ENCODE measurements at places on chromosomes 1 and 21.

DNA sequence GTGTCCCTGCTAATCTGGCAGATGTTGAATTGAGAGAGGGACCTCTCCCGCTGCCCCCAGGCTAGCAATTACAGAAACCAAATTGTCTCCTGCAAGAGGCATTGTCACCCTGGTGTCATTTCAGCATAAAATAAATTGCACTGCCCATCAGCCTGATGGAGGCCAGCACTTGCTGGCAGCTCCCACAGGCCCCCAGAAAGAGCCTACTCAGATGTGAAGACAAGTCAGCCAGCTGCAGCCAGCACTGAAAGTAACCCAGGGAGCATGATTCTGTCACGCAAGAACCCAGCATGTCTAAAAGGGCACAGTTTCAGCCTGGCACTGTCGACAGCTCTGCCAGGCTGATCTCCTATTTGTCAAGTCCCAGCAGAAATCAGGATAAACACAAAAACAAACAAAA lies 110.3 kb upstream of the CTTNBP2NL start:
- no peak for DNase-seq

DNA sequence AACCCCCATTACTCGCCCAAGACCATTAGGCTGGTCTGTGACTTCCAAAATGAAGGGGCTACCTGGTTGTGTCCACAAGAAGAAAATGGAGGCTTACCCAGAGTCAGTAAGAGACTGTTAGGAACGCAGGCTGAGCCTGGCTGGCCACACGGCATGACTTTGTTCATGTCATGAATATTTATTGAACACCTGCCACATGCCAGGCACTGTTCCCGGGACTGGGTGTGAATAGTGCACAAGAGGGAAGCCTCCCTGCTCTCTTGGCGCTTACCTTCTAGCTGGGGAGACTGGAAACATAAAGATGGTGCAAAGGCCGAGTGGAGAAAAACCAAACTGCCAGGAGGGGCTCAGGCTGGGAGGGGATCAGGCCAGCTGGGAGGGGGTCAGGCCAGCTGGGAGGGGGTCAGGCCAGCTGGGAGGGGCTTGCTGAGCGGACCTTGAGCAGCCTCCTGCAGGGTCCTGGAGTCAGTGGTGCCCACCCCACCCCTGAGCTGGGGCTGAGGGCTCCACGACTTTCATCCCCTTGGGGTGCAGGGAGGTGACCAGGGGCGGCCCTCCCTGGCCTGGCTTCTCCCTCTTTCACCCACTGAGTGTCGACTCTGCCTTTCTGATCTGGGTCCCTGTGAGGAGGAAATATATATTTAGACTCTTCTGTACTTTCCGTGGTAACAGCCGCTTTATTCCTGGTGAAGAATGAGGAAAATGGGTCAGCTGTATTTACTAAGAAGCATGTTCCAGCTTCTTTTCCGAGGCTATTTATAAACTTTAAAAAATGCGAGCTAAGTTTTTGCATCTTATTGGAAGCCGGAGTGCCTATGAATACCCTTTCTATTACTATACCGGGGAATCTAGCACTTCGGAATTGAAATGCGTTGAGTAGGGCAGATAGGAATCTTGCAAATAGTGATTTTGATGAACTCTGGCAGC lies 139.0 kb downstream of the CAMTA1 start:
- DNase-seq, result no peak

- DNase-seq, result no peak
Measured at GRCh38 chr1:213083112-213083445, 32.0 kb downstream of the RPS6KC1 start.

DNA sequence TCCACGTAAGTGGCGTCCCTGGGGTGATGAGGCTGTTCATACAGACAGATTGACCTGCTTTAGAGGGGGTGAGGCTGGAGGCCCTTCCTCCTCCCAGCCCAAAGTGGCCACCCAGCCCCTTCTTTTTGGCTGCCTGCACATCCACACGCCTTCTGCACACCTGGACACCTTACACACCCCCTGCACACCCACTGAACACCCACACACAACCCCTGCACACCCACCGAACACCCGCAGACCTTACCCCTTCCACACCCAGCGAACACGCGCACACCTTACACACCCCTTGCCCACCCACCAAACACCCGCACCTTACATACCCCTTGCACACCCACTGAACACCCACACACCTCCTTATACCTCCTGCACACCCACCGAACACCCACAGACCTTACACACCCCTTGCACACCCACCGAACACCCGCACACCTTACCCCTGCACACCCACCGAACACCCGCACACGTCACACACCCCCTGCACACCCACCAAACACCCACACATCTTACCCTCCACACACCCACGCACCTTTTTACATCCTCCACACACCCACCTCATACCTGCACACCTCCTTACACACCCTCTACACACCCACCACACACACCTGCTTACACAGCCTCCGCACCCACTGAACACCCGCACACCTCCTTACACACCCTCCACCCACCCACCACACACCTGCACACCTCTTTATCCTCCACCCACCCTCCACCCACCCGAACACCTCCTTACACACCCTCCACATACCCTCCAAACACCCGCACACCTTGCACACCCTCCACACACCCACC lies 37.7 kb downstream of the COQ8A start:
- no peak for DNase-seq

DNA sequence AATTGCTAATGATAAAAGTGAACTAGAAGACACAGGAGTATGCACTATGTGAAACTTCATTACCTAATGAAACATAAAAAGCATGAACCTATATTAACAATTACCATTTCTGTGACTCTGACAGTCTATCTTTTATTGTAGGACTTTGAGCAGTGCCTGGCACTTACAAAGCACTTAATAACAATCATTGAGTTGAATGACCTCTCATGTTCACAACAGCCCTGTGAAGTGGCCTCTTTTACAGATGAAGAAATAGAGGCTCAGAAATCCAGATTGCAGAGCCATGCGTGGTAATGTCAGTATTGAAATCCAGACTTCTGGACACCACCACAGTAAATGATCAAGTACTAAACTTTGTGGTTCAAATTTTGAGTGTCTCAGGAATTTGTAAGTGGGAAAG lies 326.4 kb downstream of the NTNG1 start:
- DNase-seq, result no peak

GRCh38 chr1:247184254-247184653 lies 12.4 kb upstream of the ZNF124 start:
- no peak for DNase-seq

- no peak for DNase-seq
Measured at GRCh38 chr21:45111703-45112102, 37.3 kb downstream of the ADARB1 start.

DNA sequence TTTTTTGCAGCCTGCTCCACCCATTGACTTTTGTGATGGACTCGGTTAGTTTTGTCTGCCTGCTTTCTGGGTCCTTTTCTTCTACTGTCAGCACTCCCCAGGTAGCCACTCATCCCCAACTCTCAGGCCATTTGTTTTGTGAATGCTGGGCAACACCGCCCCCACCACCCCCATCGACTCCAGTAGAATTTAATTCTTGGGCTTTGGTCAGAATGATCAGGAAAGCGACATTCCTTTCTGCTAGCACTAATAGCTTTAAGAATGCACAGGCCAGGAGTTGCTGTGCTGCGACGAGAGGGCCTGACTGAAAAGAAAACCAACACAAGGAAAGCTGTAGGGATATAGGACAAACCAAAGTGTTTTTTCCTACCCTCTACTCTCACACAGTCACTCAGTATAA lies 144.4 kb downstream of the CDC7 start:
- DNase-seq, result no peak

GRCh38 chr1:199794105-199794863 lies 233.2 kb upstream of the NR5A2 start:
- DNase-seq, result no peak

GRCh38 chr1:61097722-61098121 lies 15.4 kb downstream of the NFIA start:
- DNase-seq, result no peak

GRCh38 chr1:25771221-25772114 lies 28.5 kb upstream of the SELENON start:
- no peak for DNase-seq

DNA sequence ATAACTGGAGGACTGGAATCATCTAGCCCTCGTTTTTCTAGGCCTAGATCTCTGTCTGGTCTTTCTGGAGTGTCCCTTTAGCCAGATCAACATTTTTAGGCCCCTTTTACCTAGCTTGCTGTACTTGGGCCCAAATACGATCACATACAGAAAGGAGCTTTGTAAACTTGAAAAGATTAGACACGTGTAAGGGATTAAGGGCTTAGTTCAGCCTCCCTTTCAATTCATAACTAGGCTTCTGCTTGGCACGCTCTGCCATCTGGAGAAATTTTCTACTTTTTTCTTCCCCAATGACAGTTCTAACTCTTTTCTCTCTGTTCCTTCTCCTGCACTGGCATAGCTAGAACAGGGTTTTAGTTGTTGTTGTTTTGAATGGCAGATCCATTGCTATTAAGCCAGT lies 153.3 kb upstream of the BEND5 start:
- no peak for DNase-seq

DNA sequence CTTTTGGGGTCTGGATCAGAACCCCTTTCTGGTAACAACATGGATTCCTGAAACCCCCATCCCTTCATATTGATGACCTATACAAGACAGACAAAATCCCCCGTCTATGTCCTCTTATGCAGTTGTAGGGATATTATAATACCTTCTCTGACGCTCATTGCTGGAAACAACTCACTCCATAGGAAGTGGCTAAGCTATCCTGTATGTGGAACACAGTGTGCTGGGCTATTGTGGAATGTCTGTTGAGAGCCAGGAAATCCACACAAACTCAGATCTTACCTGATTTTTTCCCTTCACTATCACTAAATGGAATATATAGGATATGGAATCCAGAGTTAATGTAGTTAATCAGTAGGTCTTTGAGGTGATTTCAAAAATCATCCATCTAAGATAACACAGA lies 17.7 kb upstream of the PIK3R3 start:
- DNase-seq, result no peak

DNA sequence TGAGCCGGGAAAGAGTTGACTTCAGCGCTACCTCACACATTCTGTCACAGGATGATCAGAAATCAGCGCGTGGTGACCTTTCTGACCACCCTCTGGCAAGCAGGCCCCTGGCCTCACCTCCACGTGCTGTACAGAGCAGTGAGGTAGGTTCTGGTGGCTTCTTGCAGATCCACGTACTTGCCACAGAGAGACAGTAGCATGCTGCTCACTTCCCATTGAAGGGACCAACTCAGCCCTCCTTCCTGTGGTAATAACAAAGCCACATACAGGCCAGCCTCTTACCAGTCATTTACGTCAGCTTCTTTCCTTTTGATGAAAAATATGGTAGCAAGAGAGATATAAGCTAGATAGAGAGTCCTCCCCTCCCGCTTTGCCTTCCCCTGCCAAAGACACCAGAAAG lies 200.7 kb downstream of the CHRM3 start:
- no peak for DNase-seq

- no peak for DNase-seq
Measured at GRCh38 chr21:32705139-32705538, 22.7 kb downstream of the SYNJ1 start.

- DNase-seq, result no peak
Measured at GRCh38 chr1:64595871-64596515, 126.1 kb downstream of the CACHD1 start.

GRCh38 chr1:107963601-107964335 lies 1.2 kb downstream of the VAV3 start:
- peak; percentile 57 for DNase-seq

DNA sequence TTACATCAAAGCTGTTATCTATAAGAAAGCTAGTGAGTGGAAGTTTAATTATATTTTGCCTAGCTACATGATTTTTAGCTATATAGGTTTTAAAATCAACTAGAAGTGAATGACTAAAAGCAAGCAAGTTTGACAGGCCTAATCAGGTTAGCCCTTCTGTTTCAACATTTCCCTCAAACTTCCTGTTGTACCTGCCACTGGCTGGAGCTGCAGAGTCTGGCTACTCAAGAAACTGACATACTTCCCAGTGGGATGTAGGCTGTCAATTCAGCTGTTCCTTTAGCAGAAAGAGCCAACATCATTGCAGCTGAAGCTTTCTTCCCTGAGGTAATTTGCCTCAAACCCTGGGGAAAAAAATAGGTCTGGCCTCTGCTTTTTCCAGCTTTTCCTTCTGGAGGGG lies 87.1 kb upstream of the TNR start:
- no peak for DNase-seq

GRCh38 chr1:213003256-213003655 lies 12.4 kb downstream of the ANGEL2 start:
- no peak for DNase-seq

- DNase-seq, result no peak
Measured at GRCh38 chr1:15426492-15427279, 11.6 kb upstream of the CTRC start.

DNA sequence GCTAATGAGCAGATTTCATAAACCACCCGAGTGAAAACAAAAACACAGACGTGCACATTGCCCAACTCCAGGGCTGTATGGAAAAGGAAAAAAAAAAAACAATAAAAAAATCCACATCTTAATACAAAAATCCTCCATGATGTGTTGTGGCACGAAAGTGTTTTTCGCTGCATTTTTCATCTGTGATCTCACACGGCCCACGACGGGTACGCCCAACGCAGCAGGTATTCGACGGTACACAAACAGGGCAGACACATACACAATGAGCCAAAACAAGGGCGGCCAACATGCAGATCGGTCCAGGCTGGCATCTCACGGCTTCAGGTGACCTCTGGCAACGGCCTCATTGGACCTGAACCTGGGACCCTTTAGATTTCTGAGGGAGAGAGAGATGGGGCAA lies 31.1 kb downstream of the CASZ1 start:
- no peak for DNase-seq

- no peak for DNase-seq
Measured at GRCh38 chr1:78113156-78113916, 67.6 kb downstream of the GIPC2 start.

DNA sequence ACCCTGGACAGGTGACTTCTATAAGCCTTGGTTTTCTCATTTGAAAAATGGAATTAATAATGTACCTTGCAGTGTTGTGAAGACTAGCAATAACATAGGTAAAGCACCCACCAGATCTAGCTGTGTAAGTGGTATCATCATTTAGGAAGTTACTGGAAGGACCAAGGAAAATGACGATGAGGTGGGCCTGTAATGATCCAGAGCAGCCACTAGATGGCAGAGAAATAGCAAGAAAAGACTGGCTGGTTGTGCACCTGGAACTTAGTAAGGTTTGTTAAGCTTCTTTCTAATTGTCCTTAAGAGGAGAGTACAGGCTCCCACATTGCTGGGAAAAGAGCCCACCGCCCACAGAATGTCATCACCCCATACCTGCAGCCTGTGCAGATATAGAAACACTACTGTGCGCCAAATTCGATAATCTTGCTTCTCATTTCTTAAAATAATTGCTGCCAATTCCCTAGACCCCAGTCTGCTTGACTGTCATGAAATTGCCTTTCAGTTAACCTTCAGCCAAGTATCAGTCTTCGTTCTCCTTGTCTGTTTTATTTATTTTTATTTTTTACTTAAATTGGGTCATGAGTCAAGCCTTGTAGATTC lies 37.2 kb downstream of the WNT4 start:
- DNase-seq, result peak; percentile 46

Data from memory B cell (primary cell).